Urinary bladder (tissue), 4 donors: ENCODE measurements at places on chromosomes 16 and 17. TPM values are rescaled to one million over a fixed set of nuclear protein-coding genes. Genes with fewer than 3 reads are reported as not detected.

Gene PLXDC1
- polyA plus RNA-seq = 7.1 TPM

Gene KDM6B
- polyA plus RNA-seq = 17.3 TPM

Gene MGAT5B
- 0.38 TPM for polyA plus RNA-seq

Gene HS3ST3A1
- 1.1 TPM for polyA plus RNA-seq

Gene BRIP1
- 0.41 TPM for polyA plus RNA-seq

Gene DPEP3
- polyA plus RNA-seq = 0.09 TPM

Gene ZSCAN10
- not detected for polyA plus RNA-seq

Gene UNC13D
- polyA plus RNA-seq = 13.0 TPM

Gene CDYL2
- 2.9 TPM for polyA plus RNA-seq

Gene GALR2
- polyA plus RNA-seq = 0.09 TPM

Gene PLCD3
- polyA plus RNA-seq = 84.1 TPM

Gene PMFBP1
- polyA plus RNA-seq = 0.84 TPM

Gene CA7
- not detected for polyA plus RNA-seq

Gene GNAO1
- polyA plus RNA-seq = 31.1 TPM

Gene WNT3
- polyA plus RNA-seq = 0.54 TPM

Gene C17orf50
- not detected for polyA plus RNA-seq

Gene C16orf89
- 11.1 TPM for polyA plus RNA-seq

Gene SALL1
- 4.1 TPM for polyA plus RNA-seq

Gene SAMD14
- 3.7 TPM for polyA plus RNA-seq
